ENCODE measurements at places on chromosomes 3 and 15. TPM values are rescaled to one million over a fixed set of nuclear protein-coding genes. Genes with fewer than 3 reads are reported as not detected.

DNA sequence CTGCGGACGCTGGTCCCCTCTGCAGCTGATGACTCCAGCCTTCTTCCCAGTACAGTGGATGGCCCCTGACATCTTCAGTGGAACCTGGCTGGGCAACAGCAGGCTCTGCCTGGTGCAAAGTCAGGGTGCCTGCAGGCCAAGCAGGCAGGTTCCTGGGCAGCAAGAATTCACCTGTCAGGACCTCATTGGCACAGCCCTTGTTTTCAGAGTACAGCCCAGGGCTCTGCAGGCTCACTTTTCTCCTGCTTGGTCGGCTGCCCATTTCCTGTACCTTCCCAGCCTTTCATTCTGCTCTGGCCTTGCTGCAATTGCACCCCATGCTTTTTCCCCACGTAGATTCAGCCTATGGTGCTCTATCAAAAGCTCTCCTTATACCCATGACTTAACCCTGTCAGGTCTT is 56.0 kb downstream of the LRTM1 start:
- DNase-seq, result no peak

DNA sequence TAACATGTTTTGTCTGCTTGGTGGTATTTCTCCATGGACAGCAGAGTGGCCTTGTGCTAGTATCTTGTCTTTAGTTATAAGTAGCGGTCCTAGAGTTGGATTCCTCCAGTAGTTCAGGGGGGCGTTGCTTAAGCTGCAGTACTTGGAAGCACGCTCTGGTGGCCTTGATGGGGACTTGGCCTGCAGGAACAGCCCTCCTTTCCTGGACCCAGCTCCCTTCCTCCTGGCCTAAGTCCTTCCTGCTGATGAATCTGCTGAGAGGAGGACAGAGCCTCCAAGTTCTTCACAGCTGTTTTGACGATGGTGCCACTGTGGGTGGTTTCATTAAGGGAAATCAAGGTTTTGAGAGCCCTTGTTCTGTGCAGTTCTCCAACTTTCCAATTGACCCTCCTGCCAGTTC is 38.6 kb upstream of the SEC22A start:
- no peak for DNase-seq

- DNase-seq, result no peak
These were observed 1.7 kb upstream of the DENND4A start for GRCh38 chr15:65793818-65794104.

- no peak for DNase-seq
These were observed 56.4 kb downstream of the EFHB start for GRCh38 chr3:19877656-19878055.

Gene PLA2G4E
- total RNA-seq, result not detected

Gene SMCO1
- not detected for total RNA-seq

Data from IMR-90 (cell line).